ENCODE measurements at places on chromosomes 3 and 15.

- no peak for DNase-seq
These were observed 56.0 kb downstream of the LRTM1 start for GRCh38 chr3:54871867-54872266.

GRCh38 chr3:28982906-28983305 is 298.0 kb upstream of the RBMS3 start:
- DNase-seq, result no peak

DNA sequence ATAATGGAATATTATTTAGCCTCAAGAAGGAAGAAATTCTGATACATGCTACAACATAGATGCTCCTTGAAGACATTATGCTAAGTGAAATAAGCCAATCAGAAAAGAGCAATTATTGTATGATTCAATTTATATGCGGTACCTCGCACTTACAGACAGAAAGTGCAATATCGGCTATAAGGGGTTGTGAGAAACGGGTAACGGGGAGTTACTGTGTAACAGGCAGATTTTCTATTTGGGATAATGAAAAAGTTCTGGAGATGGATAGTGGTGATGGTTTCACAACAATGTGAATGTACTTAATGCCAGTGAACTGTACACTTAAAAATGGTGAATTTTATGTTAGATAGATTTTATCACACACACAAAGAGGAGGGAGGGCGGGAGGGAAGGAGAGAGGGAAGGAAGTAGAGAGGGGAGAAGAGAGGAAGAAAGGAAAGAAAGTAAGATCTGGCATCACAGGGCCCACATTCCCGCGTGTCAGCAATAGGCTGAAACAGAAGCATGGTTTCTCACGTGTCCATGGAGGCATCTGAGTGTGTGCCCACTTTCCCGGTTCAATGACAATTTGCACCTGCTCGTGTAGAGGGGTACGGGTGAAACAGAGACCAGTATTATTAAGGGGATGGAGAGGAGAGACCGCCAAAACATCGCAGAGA is 700 bp upstream of the BLM start:
- no peak for DNase-seq

DNA sequence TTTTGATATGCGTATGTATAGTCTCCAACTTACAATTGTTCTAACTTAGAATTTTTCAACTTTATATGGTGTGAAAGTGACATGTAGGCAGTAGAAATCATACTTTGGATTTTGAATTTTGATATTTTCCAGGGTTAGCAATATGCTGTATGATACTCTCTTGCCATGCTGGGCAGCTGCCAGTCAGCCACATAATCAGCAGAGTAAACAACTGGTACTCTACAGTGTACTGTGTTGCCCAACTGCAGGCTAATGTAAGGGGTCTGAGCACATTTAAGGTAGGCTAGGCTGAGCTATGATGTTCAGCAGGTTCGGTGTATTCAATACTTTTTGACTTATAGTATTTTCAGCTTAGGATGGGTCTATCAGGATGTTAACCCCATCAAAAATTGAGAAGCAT is 52.0 kb upstream of the RYK start:
- no peak for DNase-seq

GRCh38 chr3:117645561-117646242 is 936.1 kb downstream of the TUSC7 start:
- DNase-seq, result no peak

DNA sequence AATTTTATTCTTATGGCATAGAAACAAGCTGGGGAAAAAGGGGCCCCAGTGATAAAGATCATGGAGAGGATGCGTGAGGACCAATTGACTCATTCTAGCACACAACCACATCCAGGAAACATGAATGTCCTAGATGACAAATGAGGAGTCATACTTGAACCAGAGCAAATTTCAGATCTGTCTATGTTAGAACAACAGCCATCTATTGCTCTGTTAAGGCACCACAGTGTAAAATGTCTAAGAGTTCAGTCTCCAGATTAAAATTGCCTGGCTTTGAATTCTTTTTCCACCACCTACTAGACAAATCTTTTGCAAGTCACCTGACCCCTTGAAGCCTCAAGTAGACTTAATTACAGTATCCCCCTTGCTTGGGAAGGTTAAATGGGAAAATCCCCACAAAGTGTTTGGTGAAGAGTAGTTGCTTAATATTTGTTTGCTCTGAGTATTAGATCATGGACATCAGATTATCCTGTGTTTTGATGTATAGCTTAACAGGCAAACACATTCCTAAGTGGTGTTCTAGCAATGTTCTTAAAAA is 258.7 kb upstream of the TGFBR2 start:
- DNase-seq, result peak; percentile 13

All from stimulated activated CD4-positive, alpha-beta T cell treated with anti-CD3 and anti-CD28 coated beads, TNF-alpha, amount 100 ng/mL, for 48 hours (primary cell).